NAMALWA (cell line): ENCODE measurements at places on chromosomes 3 and 15.

DNA sequence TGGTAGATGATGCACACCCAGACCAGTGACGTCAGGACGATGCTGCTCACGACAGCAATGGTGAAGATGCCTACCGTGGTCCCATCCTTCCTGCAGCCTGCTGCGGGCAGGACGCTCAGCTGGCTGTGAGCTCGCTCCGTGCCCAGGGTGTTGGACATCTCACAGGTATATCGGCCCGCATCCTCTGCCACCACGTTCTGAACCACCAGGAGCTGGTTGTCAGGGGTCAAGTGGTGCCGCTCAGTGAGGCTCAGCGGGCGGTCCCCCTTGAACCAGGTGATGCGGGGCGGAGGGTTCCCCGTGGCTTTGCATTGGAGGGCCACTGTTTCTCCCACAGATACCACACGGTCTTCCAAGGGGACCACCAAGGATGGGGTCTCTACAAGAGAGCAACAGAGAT, 117.8 kb downstream of the LRIG1 start:
- DNase-seq, result no peak

GRCh38 chr3:31772758-31773473, 208.1 kb downstream of the OSBPL10 start:
- no peak for DNase-seq

DNA sequence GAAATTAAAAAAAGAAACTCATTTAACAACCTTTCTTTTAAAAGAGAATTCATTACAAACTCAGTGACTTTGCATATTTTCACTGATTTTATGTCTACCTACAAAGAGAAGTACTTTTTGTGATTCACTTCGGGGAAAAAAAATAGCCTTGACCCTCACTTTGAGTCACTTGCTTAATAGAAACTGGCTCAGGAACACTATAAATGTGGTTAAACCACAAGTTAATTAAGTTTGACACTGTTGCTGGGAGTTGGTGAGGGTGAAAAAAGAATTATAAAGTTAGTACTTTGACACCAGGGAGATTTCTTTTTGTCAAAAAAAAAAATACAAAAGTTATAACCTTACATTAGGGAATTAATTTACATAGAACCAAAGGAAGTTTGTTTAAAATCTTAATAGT, 810.9 kb downstream of the NR2F2 start:
- DNase-seq, result no peak

DNA sequence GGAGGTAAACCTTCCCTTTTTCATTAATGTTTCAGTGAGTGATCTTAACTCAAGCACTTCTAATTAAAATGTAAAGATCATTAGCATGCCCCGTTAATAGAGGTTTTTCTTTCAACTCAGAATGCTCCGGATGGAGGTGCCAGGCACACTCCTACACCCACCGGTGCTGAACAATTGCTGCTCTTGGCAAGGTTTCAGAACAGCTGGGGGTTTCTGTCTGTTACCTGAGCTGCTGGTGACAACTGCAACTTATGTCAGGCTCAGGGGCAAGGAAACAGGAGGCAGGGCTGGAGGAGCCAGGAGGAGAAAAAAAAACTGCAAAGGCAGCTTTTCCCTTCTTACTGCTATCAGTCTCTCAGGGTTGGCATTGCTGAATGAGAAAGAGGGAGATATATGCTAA, 250.1 kb downstream of the DIPK2A start:
- no peak for DNase-seq

- no peak for DNase-seq
Measured at GRCh38 chr15:62988701-62989100, 53.8 kb upstream of the TPM1 start.

DNA sequence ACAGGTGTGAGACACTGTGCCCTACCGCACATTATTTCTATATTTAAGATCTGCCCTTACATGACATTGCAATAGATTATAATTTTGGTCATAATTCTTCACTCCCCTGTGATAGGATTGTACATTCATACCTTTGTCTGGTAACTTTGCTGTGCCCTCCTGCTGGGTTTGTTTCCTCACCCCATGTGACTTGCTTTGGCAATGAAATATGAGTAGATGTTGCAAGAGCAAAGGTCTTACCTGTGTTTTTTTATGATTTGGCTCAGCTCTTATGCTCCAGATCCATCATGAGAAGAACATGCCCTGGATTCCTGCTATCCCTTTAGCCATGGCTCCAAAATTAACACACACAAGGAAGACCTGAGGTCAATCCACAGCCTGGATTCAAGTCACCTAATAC, 137.7 kb upstream of the EOMES start:
- no peak for DNase-seq

DNA sequence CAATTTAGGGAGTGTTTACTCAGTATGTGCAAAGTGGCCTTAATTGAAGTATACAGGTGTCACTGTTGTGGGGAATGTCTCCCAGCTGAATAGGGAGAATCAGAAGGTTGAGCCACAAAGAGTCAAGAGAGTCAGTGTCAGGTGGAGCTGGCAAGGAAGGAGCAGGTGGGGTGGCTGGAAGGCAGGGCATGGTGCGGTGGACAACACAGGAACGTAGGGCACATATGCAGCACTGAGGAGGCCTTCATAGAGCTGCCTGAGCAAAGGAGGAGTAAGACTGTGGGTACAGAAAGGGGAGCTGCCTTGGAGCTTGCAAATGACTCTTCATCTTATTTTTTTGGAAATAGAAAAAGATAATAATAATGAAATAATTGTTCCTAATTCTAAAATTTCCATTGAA, 20.0 kb downstream of the ARHGEF3 start:
- DNase-seq, result no peak

- no peak for DNase-seq
Measured at GRCh38 chr3:54494209-54494608, 371.9 kb downstream of the CACNA2D3 start.

GRCh38 chr15:92637626-92638025, 17.9 kb downstream of the FAM174B start:
- no peak for DNase-seq

DNA sequence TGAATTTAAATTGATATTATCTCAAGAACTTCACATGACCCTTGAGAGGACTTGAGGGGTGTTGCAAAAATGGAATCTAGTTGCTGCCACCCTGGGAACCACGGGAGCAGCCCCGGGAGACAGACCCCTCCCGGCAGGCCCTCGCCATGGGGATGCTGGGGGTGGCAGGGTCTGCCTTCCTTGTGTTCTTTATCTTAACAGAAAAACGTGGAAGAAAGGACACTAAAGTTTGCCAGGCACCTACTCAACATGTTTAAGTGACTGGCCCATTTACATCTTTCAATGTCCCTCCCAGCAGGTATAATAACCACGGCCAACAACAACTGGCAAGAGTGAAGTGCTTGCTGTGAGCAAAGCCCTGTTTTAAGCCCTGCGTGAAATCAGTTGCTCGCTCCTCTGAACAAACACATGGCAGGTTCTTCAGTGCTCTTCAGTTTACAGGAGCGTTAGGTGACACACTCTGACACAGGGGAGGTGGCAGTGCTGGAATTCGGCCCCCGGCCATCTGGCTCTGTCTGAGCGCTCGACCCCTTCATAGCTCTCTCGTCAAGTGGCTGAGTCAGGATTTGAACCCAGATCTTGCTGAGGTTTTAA, 112.5 kb downstream of the ASB7 start:
- no peak for DNase-seq

- DNase-seq, result no peak
Measured at GRCh38 chr15:47618241-47618640, 99.1 kb upstream of the SEMA6D start.

GRCh38 chr3:4401441-4401840, 65.6 kb downstream of the SUMF1 start:
- no peak for DNase-seq

DNA sequence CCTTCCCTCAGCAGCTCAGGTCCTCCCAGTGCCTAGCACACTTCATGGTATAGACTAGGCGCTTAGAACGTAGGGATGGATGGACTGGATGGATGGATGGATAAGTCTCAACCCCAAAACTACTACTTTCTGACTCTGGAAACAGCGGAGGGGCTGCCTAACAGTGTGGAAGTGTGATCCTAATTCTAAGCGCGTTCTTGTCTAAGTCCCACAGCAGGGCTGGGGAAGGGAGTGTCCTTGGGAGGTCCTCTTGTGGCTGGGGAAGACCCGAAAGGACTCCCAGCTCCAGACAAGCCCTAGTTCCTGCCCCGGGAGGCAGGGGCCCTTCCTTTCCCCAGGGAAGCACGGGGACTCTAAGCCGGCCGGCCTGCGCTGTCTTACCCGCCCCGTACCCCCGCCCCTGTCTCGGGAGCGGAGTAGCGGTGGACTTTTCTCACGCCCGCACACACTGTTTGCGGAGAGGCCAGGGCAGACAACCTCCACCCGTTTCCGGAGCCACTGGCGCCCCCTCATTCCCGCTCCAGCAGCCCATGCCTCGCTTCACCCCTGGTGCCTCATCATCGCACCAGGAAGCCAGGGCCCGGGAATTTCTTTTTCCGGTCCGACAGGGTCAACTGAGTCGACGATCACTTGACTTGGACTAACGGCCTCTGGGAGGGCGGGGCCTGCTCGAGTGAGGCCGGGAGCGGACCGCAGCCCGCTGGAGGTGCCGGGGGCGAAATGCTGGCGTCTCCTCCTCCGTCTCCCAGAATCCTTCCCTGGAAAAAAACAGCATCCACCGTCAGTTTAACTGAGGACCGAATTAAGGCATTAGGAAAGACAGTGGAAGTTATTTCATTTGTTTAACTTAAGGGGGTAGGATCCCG, 133.3 kb downstream of the TBC1D2B start:
- no peak for DNase-seq

DNA sequence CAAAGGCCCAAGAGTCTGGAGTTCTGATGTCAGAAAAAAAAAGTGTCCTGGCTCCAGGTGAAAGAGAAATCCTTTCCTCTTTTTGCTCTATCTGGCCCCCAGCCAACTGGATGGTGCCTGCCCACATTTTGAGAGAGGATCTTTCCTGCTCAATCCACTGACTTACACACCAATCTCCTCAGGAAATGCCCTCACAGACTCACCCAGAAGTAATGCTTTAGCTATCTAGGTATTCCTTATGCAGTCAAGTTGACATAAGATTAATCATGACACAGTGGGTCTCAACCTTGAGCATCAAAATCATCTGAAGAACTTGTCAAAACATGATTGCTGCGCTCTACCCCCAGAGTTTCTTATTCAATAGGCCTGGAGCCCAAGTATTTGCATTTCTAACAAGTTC, 31.2 kb downstream of the STRIT1 start:
- DNase-seq, result no peak

- no peak for DNase-seq
Measured at GRCh38 chr3:149820183-149820582, 7.2 kb downstream of the RNF13 start.

DNA sequence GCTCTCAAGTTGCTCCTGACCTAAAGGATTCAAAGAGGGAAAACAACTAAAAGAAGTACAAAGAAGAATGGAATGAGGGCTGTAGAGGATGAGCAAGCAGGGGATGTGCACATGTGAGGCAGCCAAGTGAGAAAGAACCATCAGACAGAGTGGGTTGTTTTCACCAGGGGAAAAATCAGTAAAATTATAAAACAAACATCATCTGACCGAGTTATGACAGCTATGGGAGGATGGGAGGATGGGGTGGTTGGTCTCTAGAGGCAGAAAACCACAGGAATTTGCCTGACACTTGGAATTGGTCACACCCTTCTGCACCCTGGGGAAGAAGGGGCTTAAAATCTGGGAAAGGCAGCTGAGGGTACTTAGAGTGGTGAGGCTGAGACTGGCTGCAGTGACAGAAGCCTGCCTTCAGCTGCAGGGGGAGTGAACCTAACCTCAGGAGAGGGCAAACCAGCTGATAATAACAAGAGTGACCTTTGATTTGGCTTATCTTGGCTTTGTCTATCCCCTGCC, 10.1 kb downstream of the ARHGAP31 start:
- no peak for DNase-seq

DNA sequence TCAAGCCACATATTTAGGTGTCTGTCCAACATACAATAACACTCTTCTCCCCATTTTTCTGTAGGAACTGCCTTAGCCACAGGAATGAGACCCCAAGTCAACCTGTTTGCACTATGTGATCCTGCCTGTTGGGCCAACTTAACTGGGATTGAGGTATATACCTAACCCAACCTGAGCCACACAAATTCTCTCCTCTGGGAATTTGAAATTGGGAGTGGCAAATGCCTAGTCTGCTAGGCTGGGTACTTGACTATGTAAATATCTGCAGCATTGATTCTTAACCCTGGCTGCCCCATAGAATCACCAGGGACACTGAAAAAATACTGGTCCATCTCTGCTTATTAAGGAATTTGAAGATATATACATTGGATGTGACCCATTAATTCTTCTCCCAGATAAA, 35.2 kb upstream of the TNIK start:
- no peak for DNase-seq

DNA sequence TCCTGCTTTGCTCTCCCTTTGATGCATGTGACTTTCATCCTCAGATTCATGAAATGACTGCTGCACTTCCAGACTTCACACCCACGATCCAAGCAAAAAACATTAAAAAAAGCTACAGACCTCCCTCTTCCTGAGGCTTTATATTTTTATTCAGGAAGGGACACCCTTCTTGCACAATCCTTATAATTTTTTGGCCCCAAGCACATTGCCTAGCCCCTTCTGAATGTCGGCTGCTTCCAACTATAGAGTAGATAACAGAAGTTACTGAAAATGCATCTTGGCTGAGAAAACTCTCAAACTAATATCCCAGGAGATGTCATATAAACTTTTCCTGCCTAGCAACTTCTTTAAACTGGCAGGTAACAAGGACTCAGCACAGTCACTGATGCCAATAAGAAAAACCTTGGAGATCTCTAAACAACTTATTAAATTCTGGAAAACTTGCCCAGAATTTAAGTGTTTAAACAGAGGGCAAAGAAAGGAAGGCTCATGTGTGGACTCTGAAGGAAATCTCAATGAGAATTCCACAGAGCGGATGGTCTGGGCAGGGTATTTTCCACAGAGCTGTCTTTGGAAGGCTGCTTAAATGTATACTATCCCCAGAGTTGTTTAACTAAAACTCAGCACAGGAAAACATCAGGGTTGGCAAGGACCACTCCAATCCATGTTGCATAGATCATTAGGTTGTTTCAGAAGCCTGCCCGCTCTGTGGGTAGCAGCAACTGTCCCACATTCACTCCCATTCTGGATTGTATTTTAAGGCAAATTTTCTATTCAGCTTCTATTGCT, 746.8 kb upstream of the LMCD1 start:
- DNase-seq, result no peak

- DNase-seq, result no peak
Measured at GRCh38 chr3:157785102-157785826, 282.0 kb upstream of the VEPH1 start.

- DNase-seq, result no peak
Measured at GRCh38 chr3:33808559-33808958, 10.1 kb downstream of the PDCD6IP start.

DNA sequence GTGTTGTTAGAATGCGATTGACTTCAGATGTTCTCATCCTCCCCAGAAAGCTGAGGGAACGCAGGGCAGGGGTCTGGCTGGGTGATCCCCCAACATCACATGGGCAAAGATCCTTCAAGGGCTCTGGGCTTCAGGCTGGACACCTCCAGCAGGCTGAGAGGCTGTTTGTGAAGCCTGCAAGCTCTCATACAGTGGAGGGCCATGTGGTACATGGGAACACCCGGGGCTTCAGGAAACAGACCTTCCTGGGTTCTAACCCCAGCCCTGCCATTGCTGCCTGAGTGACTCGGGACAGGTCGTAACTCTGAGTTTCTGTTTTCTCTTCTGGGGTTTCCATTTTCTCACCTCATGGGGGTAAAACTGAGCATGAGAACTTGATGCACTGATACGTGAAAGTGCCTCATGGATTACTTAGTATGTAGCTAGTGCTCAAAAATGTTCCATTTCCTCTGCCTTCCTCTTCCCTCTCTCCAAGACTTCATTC, 81.2 kb downstream of the TLE3 start:
- DNase-seq, result peak; percentile 21
